ENCODE measurements at places on chromosomes 12 and 14.

DNA sequence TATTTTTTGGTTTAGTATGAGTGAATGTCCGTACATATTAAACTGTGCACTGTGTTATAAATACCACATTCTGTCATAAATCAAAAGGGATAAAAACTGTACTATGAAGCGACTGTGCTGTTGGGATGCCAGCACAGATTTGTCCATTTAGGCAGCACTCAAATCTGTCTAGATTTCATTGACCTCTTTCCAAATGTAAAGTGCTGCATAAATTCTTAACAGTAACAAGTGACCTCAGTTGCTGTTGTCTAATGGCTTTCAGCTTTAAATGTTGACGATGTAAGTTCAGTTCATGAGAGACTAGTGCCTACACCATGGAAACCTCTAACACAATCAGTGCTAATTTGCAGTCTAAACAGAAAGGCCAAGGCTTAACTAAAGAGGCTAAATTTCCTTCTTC lies 531.4 kb upstream of the LMO3 start:
- no peak for DNase-seq

DNA sequence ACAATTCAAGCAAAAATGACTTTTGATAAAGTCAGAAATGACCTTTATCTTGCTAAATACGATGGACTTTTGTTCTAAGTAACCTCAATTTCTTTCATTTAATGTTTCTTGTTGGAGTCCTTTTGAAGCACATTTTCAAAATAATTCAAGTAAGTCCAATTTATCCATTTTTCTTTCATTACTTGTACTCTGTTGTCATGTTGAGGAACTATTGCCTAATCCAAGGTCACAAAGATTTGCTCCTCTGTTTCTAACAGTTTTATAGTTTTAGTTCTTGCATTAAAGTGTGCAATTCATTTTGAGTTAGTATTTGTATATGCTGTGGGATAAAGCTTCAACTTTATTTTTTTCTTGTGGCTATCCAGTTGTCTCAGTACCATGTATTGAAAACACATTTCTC lies 66.7 kb downstream of the CCER1 start:
- no peak for DNase-seq

- no peak for DNase-seq
Measured at GRCh38 chr14:25250516-25250915, 200.6 kb upstream of the STXBP6 start.

DNA sequence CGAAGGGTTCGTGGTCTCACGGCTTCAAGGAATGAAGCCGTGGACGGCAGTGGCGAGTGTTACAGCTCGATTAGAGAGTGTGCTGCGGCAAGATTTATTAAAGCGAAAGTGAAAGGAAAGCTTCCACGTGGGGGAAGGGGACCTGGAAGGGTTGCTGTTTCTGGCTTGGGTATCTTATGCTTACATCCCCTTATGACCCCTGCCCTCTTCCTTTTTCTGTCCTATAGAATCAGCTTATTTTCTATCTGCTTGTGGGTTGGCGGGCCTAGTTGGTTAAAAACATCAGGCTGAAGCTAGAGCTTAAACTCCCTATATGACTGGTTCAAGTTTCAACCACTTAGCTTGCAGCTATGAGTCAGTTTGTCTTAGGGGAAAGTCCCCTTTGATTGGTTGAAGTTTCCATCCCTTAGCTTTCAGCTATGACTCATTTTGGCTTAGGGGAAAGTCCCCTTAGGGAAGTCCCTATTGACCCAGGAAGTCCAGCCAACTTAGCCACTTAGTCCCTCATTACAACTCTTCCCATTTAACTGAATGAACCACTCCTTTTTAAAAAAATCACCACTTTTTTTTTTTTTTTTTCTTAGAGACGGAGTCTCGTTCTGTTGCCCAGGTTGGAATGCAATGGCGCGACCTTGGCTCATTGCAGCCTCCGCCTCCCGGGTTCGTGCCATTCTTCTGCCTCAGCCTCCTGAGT lies 1494.7 kb upstream of the TMEM132C start:
- peak; percentile 10 for DNase-seq

GRCh38 chr12:127485528-127485927 lies 781.4 kb upstream of the TMEM132C start:
- no peak for DNase-seq

GRCh38 chr12:53725824-53726223 lies 1.4 kb downstream of the CALCOCO1 start:
- no peak for DNase-seq

- DNase-seq = peak; percentile 41
Measured at GRCh38 chr12:116066381-116067230, 210.9 kb downstream of the MED13L start.

GRCh38 chr14:32010604-32011125 lies 66.4 kb upstream of the ARHGAP5 start:
- no peak for DNase-seq

DNA sequence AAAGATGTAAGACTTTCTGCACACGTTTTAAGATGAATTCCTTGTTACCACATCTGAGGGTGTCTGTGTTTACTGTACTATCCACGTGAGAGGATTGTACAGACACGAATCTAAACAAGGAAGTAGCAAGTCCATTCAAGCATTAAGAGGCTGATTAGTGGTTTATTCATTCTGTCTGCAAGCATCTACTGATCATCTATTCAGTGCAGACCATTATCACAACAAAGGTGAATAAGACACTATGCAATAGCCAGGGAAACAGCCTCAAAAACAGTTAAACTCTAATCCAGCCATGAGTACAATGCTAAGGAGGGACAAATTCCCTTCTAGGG lies 111.6 kb upstream of the PZP start:
- no peak for DNase-seq

DNA sequence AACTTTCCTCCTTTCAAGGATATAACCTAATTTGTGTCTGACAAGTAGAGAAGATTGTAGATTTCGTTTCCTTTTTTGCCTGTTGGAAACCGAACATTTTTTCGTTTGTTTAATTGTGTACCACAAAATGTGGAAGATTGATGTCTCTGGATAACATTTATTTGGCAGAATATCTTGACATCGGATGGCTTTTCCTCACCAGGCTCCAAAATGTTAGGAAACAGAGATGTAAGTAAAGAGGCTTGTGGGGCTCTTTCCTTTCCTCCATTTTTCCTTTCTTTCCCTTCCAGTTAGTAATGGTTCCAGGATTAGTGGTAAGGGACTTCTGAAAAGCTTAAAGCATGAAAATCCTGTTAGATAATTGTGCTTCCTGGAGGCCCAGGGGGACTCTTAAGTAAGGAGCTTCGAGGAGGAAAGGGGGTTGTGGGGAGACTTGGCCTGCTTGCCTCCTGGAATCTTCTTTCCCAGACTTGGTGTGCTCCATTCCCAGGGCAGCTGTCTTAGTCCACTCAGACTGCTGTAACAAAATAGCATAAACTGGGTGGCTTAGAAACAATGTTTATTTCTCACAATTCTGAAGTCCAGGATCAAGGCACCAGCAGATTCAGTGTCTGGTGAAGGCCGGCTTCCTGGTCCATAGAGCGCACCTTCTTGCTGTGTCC lies 243.1 kb upstream of the PWP1 start:
- DNase-seq = no peak

DNA sequence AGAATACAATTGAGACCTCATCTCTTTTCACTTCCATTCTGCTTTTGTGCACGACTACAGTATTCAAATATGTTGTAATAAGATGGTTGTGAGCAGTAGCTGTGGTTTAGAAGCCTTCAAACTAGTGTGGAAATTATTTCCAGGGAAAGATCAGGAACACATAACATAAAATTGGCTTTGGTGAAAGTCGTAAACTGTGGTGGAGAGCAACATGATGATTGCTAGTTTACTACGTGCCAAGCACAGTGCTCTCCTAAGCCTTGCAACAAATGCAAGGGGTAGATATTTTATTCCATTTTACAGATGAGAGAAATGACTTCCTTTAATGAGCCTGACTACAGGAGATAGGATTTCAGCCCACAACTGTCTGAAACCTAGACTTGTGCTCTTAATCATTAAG lies 172.4 kb upstream of the LMNTD1 start:
- no peak for DNase-seq

DNA sequence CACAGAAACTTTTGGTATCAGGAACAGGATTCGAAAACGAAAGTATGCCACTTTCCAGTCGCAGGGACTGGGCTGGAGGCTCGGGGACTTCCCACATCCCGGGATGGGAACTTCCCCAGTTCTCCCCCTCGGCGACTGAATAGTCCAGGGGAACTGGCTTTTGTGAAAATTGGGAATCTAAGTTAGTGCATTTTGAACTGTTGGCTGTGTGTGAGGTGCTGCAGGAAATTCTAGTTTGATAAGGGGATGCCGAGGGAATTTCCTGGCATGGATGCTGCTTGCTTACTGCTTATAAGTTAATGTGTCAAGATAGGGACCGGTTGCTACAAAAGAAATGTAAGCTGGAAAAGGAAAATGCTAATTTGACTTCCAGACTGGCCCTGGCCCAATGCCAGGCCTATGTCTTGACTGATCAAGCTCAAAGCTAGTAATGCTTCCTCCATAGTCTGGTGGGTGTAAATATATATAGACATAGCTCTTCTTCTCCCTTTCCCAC lies 73.4 kb upstream of the EIF5 start:
- DNase-seq = no peak

- no peak for DNase-seq
Measured at GRCh38 chr12:105977652-105978051, 161.1 kb downstream of the NUAK1 start.

- DNase-seq = no peak
Measured at GRCh38 chr12:86389949-86390348, 133.8 kb upstream of the MGAT4C start.

GRCh38 chr14:96666088-96666487 lies 131.1 kb upstream of the VRK1 start:
- no peak for DNase-seq

DNA sequence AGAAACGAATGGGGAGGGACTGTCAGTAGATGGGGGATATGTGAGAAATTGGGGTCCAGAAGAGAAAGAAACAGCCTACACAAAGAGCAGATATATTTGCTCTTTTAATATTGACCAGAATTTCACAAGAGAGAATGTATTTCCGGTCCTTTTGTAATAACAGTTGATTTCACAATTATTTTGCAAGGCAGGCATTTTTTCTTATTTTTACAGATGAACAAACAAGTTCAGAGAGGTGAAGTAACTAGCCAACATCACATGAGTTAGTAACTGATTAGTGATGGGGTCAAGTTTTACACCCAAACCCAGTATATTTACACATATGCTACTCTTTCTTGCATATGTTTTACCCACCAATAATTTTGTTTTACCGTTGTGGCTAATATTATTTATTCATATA lies 188.2 kb downstream of the NAV3 start:
- DNase-seq = no peak

- DNase-seq = no peak
Measured at GRCh38 chr12:106774808-106775524, 484 bp downstream of the RIC8B start.

GRCh38 chr14:24377657-24378056 lies 9.7 kb downstream of the NFATC4 start:
- no peak for DNase-seq

GRCh38 chr12:132259364-132259871 lies 70.0 kb downstream of the GALNT9 start:
- no peak for DNase-seq

All from T-helper 9 cell (primary cell).